ENCODE measurements at places on chromosomes 4 and X.

GRCh38 chr4:135598151-135598550 is 1396.6 kb upstream of the PABPC4L start:
- H3K27me3 ChIP-seq: no peaks in the 10 kb centered on the region
- no peak overlapping the region for H3K4me3 ChIP-seq
- H3K27ac ChIP-seq: no peak overlapping the region
- H3K4me1 ChIP-seq: no peaks in the 10 kb centered on the region
- DNase-seq: no peak

DNA sequence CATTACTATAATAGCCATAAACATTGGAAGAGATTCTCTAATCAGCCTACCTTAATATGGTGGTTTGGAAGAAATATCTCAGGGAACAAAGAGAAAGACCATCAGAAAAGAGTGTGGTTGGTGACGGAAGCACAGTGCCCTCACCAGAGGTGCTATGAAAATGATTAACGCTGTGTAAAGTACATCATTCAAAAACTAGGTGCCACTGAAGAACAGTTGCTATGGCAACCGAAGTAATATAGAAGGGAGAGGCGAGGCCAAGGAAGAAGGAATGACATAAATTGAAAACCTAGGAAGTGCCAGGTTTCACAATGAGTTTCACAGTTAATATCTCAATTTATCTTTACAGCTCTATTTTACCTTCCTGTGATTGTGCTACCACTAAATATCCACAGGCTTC is 57.0 kb upstream of the ARSJ start:
- H3K36me3 ChIP-seq: no peaks in the 10 kb centered on the region
- H3K4me1 ChIP-seq: no peaks in the 10 kb centered on the region
- no peaks in the 10 kb centered on the region for H3K27me3 ChIP-seq
- H3K4me3 ChIP-seq: no peak overlapping the region
- H3K27ac ChIP-seq: no peak overlapping the region

GRCh38 chr4:134470544-134470943 is 269.0 kb upstream of the PABPC4L start:
- no peaks in the 10 kb centered on the region for H3K4me1 ChIP-seq
- no peak overlapping the region for H3K4me3 ChIP-seq
- H3K36me3 ChIP-seq: no peaks in the 10 kb centered on the region

DNA sequence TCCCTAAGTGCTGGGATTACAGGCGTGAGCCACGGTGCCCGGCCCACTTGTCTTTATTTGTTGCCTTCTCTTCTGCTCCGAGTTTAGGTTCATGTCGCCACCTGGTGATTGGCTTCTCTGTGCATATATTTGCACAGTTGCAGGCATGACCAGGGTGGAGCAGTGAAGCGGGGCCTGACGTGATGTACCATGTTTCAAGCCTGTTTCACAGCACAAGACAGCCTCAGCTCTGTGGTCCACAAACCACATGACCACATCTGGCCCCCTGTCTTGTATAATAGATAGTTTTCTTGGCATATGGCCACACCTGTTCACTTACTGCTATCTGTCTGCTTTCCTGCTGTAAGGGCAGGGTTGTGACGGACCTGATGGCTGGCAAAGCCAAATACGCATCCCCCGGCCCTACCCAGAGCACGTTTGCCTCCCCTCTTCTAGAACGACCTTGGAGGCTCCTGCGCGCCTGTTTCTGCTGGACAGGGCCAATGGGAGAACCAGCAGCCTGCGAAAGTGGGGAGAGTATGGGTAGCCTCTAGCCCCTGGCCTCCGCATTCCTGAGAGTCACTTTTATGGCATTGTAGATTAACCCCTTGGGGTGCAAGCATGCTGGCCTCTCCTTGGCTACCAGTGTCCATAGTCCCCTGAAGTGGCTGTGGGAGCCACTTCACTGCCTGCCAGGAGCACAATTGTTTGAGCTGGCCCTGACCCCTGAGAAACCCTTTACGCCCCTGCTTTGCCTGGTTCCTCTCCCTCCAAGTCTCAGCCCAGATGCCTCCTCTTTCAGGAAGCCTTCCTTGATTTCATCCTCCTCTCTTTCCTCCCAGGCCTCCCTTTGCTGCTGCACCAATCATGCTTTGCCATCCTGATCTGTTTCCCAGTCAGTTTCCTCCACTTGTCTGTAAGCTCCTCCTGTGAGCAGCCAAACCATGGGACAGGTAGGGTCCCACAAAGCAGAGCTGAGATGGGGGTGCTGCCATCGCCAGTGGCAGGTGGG is 6.0 kb upstream of the SH3TC1 start:
- no peaks in the 10 kb centered on the region for H3K36me3 ChIP-seq
- H3K4me1 ChIP-seq: no peaks in the 10 kb centered on the region
- no peaks in the 10 kb centered on the region for H3K27me3 ChIP-seq
- H3K4me3 ChIP-seq: no peak overlapping the region
- no peak for DNase-seq

GRCh38 chrX:1397441-1398270 is 5.7 kb upstream of the SLC25A6 start:
- no peak for DNase-seq
- H3K4me3 ChIP-seq: no peak overlapping the region
- H3K4me1 ChIP-seq: peaks cover 11% of the 10 kb centered on the region
- no peak overlapping the region for H3K27ac ChIP-seq
- no peaks in the 10 kb centered on the region for H3K36me3 ChIP-seq
- no peaks in the 10 kb centered on the region for H3K27me3 ChIP-seq

GRCh38 chr4:94390804-94391410 is 48.3 kb upstream of the HPGDS start:
- no peak overlapping the region for H3K27ac ChIP-seq
- H3K4me1 ChIP-seq: no peaks in the 10 kb centered on the region
- no peaks in the 10 kb centered on the region for H3K27me3 ChIP-seq
- no peaks in the 10 kb centered on the region for H3K36me3 ChIP-seq
- H3K4me3 ChIP-seq: no peak overlapping the region

Data from GM23338 (cell line).